ENCODE measurements at places on chromosomes 7 and 10.

DNA sequence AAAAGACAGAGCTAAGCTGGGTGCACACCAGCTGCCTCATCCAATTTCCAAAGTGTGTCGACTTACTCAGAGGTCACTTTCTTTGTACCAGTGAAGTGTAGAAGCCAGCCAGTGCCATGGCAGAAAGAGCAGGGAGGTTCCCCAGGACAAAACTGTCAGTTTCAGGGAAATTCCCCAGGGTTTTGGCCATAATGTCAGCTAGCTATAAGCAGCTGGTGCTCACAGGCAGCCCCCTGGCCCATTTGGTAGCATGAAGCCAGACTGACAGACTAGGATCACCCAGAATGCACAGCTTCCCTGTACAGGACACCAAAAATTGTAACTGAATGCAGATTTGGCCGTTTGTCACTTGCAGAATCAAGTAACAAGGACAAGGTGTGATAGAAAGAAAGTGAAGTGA, 28.6 kb downstream of the MRPL32 start:
- no peak for DNase-seq

DNA sequence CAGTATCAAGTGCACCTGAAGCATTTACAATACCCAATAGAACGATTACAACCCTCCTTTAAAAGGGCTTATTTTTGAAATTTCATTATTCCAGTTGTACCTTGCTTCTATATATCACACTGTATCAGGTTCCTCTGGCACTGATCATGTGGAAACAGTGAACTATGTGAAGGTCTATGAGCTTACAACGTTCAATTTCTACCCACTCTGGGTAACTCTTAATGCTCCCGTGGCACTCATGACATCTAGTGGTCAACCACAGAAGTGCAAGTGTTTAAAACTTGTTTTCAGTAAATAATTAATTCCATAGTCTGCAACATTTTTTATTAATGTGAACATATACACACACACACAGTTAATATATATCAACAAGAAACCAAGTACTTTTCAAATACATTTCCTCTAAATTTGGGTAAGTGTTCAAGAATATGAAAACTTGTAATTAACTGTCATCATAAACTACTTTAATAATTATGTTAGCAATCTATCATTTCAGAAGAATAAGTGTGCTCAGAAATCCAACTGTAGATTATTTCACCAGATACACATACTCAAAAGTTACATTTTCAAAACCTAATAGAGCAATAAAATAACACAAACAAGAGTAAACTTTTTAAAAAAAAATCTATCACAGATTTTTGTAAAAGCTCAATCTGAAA, 61.0 kb downstream of the MPP7 start:
- no peak for DNase-seq

DNA sequence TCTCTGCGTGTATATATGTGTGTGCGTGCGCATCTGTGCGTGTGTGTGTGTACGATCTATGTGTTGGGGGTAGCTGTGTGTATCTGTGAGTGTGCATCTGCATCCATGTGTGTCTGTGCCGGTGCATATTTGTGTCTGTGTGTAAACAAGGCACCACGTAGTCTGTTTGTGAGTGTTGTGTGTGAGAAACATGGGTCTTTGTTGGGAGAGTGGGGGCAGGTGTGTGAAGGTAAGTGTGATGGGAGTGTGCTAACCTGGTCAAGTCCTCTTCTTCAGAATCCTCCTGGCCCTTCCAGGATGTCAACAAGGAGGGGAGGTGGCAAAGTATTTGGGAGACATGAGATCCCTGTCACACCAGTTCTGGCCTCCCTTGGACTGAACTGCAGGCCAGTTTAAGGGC, 87.2 kb downstream of the HIF1AN start:
- no peak for DNase-seq

DNA sequence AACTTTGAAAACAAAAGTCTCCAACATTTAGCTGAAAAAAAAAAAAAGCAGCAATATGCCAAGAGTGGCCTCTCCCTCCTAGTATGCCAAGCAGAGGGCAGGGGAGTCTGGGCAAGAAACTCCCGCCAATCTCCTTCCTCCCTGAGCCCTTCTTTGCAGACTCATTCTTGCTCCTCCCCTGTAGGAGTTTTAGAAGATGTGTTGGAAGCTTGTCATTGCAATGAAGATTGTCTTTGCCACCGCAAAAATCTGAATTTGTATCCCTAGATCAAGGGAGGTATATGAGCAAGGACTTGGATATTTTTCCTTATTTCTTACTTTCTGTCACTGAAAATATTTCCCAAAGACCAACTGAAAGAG, 2.6 kb upstream of the TNS3 start:
- no peak for DNase-seq

DNA sequence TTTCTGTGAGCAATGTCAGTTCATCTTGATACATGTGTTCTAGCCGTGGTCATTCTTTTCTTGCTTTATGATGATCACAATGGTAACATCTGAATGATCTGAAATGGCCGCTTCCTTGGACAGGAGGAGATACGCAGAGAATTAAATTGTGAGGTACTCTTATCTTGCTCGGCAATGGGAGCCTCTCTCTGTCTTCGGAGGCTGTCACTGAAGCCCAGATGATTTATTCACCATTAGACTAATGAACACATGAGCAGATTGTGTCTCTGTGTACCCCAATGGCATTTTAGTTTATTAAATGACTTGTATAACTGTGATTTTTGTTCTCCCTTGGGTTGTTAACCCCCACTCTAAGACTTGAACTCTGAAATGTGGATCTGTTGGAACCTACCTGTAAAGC, 38.6 kb downstream of the RBM33 start:
- no peak for DNase-seq

DNA sequence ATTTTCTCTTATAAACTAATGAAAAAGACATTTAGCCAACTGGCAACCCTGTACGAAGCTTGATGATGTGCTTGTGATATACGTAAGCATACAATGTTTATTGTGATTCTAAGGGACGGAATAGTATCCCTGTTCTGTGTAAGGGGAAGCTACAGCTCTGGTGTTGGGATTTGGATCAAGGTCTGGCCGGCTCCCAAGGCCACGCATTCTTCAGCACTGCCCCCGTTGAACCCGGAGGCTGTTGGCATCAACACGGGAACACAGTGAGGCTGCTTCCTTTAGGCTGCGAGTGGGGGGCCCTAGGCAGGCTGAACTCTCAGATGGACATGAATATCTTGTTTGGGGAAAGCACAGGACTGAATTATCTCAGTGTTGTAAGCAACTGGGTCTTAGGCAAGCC, 180.6 kb downstream of the CAMK1D start:
- DNase-seq: no peak

- DNase-seq: no peak
Measured at GRCh38 chr10:118472415-118473304, 122.8 kb downstream of the PRLHR start.

GRCh38 chr7:20083781-20084180, 133.4 kb downstream of the MACC1 start:
- DNase-seq: peak; percentile 15

DNA sequence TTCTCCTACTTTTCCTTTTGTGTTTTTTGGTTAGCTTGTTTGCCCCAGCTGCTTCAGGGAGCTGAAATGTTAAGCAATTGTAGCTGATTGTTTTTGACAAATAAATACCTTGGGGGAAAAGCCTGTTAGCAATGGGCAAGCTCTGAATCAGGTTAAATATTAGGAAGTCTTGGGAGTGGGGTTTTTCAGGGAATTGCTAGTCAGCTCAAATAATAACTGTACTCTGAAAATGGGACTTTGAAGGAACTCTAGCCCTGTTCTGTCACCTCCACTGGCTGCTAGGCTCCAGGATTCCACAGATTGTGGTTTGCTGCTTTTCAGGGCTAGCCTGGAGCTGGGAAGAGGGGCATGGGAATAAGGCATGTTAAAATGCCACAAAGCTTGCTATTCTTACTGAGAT, 39.5 kb downstream of the ADK start:
- no peak for DNase-seq

- DNase-seq: no peak
Measured at GRCh38 chr7:3710531-3710930, 409.5 kb downstream of the SDK1 start.

DNA sequence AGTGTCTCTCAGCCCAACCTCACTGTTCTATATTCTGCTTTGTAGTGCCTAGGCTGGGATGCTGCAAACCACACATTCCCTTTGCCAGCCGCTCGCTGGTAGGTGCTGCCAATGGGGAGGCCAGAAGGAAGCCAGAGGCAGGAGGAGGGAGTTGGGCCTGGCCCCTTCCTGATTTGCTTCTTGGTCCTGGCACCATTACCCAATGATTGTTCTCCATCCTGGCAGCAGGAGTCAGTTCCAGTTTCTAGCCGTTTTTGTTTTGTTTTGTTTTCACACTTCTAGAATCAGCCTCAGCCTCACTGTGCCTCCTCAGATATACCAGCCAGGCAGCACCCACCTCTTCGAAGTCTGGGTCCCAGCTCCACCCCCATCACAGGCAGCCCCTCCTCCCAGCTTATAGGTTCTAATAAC, 27.4 kb upstream of the LOXL4 start:
- no peak for DNase-seq

DNA sequence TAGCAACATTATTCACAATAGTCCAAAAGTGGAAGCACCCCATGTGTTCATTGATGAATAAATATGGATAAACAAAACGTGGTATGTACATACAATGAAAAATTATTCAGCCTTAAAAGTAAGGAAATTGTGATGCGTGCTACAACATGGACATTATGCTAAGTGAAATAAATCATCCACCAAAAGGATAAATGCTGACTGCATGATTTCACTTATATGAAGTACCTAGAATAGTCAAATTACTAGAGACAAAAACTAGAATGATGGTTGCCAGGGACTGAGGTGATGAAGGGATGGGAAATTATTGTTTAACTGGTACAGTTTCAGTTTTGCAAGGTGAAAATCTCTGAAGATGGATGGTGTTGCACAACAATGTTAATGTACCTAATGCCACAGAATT, 56.6 kb downstream of the THSD7A start:
- DNase-seq: no peak

DNA sequence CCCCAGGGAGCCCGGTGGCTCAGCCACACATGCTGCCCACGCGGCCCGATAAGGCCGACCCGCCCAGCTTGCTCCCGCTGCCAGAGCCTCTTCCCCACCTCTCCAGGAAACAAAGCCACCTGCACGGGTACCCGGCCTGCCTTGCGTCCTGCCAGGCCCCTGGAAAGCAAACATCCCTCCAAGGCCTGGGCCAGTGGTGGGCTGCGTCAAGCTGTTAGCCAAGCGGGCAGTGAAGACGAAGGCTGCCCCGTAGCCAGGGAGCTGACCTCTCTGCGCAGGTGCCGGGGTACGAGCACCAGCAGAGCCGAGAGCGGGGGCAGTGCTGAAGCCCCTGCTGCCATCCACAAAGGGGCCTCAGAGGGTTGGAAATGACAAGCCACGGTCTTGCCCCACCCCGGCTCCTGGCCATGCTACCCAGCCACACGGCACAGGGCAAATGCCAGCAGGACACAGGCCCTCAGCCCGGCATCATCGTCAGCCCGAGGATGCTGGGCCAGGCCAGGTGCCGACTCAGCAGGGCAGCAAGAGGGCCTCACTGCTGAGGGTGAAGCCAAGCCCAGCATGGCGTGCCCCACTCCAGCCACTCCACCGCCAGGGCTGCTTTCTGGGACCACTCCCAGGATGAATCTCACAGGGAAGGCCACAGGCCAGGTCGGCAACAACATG, 140.0 kb downstream of the PTPRN2 start:
- DNase-seq: peak; percentile 58

GRCh38 chr7:91656541-91657482, 223.7 kb downstream of the MTERF1 start:
- no peak for DNase-seq

- no peak for DNase-seq
Measured at GRCh38 chr10:26323219-26323618, 106.6 kb downstream of the GAD2 start.

GRCh38 chr10:112136486-112137153, 46.9 kb downstream of the GPAM start:
- no peak for DNase-seq

DNA sequence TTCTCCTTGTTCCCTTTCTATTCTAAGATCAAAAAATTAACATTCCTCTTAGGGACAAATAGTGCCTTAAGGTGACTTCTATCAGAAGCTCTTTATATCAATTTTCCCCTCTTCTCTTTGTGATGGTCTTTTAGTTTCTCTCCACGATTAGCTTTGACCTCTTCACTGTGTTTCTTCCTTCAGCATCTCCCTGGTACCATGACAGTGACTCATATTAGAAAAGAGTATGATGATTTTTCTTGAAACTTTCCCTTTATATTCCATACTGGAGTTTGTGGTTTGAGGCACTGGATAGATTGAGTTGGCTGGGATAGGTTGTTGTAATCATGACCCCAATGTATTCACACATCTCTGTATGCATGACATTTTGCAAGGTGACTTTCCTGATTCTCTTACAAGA, 335.6 kb upstream of the GLI3 start:
- DNase-seq: no peak

- DNase-seq: no peak
Measured at GRCh38 chr7:92924800-92925199, 88.4 kb upstream of the CDK6 start.

GRCh38 chr10:47334466-47335295, 12.4 kb downstream of the GDF2 start:
- DNase-seq: no peak

DNA sequence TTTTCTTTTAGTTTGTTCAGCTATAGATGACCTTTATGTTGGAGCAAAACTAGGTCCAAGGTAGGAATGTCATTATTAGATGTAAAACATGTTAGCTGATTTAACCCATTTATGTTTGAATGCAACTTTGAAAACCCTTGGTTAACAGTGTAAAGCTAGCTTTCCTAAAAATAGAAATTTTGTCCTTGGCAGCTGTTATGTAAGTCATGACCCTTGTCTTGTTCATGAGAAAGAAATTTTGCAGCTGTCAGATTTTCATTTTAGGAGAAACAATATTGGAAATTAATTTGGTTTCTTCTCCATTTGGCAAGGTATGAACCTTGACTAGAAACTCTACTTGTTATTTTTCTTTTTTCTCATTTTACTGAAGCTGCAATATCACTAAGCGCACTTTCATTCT, 23.9 kb upstream of the CCAR1 start:
- no peak for DNase-seq

GRCh38 chr7:128939075-128939860, 1.5 kb downstream of the IRF5 start:
- DNase-seq: no peak

DNA sequence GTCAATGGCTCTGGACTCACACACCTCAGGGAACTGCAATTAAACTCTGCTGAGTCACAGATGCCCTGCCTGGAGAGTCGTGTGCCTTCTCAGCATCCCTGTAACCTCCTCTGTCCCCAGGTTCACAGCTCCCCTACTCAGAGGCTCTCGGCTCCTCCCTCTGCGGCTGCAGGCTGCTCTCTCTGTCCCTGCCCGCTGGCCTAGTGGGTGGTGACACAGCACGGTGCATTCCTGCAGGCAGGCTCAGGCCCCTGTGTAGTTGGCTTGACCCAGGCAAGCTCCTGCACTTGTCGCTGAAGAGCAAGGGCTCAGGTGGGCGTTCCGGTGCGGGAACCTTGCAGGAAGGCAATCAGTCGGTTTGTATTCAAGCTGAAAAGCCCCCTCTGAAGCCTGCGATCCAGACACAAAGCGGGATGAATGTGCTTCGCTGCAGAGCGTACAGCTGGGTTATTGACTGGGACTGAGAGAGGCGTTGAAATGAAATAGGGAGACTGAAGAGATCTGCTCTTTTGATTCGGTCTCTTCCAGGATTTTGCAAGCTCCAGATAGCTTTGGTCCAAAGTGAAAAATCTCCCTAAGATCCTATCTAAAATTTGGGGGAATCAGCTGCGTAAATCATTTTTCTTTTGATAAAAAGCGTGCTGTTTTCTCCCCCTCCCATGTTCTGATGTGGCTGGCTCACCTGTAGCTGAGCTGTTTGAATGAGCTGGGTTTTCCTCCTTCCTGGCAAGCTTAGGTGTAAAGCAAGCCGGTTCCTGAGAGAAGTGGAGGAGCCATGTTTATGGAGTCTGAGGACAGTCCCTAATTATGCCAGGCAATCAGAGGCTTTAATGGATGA, 208.7 kb upstream of the PHYHIPL start:
- peak; percentile 75 for DNase-seq

- DNase-seq: no peak
Measured at GRCh38 chr10:101856626-101857025, 13.0 kb upstream of the KCNIP2 start.
